ENCODE measurements at places on chromosomes 4 and X.

GRCh38 chr4:128542047-128542446, 254.4 kb upstream of the PGRMC2 start:
- no peak for DNase-seq

DNA sequence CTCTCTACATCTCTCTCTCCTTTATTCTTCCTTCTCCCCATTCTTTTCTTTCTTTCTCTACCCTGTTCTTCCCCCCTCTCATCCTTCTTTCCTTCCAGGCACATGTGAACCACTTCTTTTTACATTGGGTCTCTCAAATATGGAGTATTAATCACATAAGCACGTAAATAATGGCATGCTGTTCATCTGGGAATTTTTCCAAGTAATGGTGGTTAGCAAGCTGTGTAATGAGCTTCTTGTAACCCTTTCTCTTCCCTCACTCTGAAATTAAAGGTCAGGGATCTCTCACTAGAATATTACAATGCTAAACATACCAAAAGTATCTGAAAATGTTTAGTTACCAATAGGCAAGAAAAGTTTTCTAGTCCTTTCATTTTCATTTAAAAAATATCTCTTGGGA, 239.9 kb upstream of the TEX13A start:
- DNase-seq = no peak

DNA sequence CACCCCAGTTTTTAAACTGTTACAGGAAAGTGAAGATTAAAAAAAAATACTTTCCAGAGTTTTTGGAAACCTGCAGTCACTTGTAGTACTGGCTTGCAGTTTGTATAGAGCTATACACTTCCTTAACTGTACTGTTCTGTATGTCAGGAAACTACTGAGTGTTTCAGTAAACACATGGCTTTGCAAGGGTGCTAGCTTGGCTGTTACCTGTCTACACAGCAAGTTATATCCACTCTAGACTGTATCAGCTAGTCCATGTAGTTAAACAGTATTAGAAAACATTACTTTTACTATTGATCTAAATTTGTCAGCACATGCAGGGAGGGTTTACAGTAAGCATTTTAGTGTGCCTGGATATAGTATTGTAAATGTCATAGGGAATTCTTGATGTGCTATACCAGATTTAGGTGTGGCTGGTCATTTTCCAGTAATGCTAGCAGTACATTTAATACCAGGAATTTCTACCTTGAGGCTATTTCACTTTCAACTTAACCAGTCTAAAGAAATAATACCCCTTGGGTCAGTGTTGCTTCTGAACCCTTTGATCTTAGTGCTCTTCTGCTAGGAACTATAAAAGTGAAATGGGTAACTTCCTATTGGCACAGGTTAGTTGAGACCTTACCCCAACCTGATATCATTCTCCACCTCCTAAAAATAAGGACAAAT, 192.3 kb upstream of the ANKRD50 start:
- no peak for DNase-seq

GRCh38 chr4:107392380-107392779, 327.7 kb downstream of the PAPSS1 start:
- DNase-seq = no peak

GRCh38 chr4:111650146-111650545, 495.1 kb upstream of the FAM241A start:
- no peak for DNase-seq

GRCh38 chr4:53640576-53641453, 49.5 kb upstream of the LNX1 start:
- DNase-seq = no peak

- DNase-seq = no peak
Observed at GRCh38 chr4:1279253-1279652, 10.4 kb upstream of the MAEA start.

DNA sequence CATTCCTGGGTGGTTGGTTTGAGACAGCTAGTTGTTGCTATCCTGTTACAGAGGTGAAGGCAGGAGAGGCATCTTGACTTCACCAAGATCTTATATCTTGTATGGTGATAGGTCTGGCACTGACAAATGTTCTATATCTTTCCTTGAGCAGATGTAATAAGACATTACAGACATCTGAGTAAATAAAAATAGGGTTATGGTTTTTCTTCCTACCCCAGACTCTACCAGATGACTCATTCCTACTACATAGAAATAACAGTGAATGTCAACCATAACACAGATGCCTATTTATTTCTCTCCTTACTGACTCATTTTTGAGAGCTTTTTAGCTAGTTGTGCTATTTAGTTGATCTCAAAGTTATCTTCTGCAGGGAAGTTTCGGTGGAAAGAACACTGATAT, 21.9 kb downstream of the HNRNPH2 start:
- DNase-seq = no peak

- no peak for DNase-seq
Observed at GRCh38 chrX:9897761-9898161, 69.4 kb upstream of the CLDN34 start.

- no peak for DNase-seq
Observed at GRCh38 chr4:30094887-30095286, 625.3 kb upstream of the PCDH7 start.

Data from right forelimb (tissue), 1 donor.